ENCODE measurements at places on chromosomes 5 and 9. TPM values are rescaled to one million over a fixed set of nuclear protein-coding genes. Genes with fewer than 3 reads are reported as not detected.
A peak's percentile ranks its signal among the peaks of the same experiment; 100 is the strongest.

DNA sequence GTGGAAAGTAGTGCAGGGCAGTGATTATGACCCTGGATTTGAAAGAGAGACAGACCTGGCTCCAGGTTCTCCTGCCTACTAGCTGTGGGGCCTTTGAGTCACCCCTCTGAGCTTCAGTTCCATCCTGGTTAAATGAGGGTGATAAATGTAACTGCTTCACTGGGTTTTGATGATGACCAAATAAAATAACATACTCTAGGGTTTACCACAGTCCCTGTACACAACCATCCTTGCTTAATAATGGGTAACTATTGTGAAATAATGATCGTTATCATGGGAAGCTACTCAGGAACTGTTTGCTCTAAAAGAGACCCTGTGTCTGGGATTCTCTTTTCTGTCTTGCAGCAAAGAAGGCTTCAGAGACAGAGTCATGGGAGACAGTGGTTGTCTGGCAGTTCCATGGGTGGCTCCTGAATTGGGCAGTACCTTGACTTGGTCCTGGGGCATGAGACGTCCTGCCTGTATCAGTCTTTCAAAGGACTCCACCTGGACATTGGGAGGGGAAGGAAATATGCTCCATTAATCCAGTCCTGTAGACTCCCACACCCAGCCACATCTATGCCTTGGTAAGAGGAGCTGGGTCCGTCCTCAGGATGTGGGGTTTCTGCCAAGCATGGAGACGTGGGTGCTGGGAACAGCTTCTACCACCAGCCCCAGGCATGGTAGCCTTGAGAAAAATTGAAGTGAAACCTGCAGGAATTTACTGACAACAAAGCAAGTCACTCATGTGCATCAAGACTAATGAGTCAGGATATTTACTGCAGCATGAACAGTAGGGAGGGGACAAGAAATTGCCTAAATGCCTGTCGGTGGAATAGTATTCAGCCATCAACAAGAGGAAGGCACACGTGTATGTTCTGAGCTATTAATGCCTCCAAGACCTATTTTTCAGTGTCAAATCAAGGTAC, 23.4 kb downstream of the AKNA start:
- peak overlapping the region; percentile 92 for H3K27ac ChIP-seq
- no peaks in the 10 kb centered on the region for H3K27me3 ChIP-seq
- peaks cover 42% of the 10 kb centered on the region for H3K4me1 ChIP-seq
- no peak for DNase-seq
- H3K36me3 ChIP-seq: peaks cover 59% of the 10 kb centered on the region
- peak overlapping the region; percentile 73 for H3K4me3 ChIP-seq

GRCh38 chr9:70256123-70256551, 2.6 kb upstream of the SMC5 start:
- no peaks in the 10 kb centered on the region for H3K36me3 ChIP-seq
- no peak for DNase-seq
- H3K27me3 ChIP-seq: no peaks in the 10 kb centered on the region
- peak overlapping the region; percentile 2 for H3K4me3 ChIP-seq
- peak overlapping the region; percentile 40 for H3K27ac ChIP-seq
- peaks cover 48% of the 10 kb centered on the region for H3K4me1 ChIP-seq

DNA sequence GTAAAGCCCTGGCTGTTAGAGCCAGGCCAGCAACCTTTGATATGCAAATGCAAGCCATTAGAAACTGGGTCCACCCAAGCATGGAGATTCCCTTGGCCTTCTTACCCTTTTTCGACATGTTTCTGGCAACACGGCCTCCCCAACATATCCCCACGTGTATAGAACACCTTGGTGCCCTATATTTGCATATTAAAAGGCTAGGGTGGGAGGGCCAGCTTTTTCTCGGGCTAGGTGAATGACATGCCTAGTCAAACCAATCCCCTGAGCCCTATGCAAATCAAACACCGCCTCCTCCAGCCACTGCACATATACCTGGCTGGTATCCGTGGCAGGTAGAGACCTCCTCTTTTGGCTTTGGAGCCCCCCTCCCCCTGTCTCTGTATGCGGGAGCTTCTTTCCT, 55.6 kb upstream of the ZFR start:
- H3K27ac ChIP-seq: no peak overlapping the region
- no peak overlapping the region for H3K4me3 ChIP-seq
- H3K27me3 ChIP-seq: peaks cover 9% of the 10 kb centered on the region
- DNase-seq: no peak
- peaks cover 9% of the 10 kb centered on the region for H3K4me1 ChIP-seq
- no peaks in the 10 kb centered on the region for H3K36me3 ChIP-seq

GRCh38 chr5:89844548-89844947, 565.0 kb downstream of the CETN3 start:
- DNase-seq: no peak
- H3K4me3 ChIP-seq: no peak overlapping the region
- no peaks in the 10 kb centered on the region for H3K36me3 ChIP-seq
- H3K27me3 ChIP-seq: no peaks in the 10 kb centered on the region
- H3K4me1 ChIP-seq: no peaks in the 10 kb centered on the region

DNA sequence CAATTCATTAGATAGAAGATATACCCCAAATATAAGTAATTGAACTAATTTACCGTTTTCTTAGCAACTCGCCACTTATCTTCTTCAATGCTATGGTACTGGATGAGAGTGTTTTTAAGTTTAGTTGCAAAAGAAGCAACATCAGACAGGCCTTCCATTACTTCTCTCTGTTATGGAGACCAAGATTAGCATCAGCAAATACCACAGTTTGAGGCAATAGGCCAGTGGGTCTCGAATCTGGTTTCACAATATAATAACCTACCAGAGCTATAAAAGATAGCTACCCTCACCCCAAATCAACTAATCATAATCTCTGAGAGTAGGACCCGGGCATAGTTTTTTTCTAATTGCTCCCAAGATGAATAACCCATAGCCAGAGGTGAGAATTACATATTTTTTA, 5.1 kb downstream of the STARD4 start:
- no peaks in the 10 kb centered on the region for H3K36me3 ChIP-seq
- no peak overlapping the region for H3K27ac ChIP-seq
- no peak for DNase-seq
- H3K27me3 ChIP-seq: no peaks in the 10 kb centered on the region

DNA sequence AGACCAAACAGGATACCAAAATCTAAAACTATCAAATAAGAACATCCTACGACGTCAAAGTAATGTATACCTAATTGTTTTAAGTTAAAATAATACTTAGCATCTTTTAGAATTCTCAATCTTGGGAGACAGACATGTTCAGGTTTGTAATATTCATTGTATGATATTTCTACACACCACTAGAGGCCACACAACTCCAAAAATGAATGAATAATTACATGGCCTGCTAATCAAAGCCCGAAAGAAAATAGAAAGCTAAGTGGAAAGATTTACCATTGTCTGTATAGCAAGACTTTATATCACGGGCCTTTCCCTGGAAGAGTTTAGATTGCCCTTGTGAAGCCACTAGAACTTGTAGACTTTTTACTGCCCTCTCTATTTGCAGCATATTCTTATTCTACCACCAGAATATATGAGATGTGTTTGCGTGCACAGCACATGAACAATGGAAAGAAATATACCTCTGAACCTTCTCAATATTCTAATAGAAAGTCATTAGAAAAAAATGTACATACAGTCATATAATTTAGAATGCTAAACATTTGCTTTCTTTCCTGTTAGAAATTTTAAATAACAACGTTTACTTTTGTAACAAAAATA, 380.1 kb upstream of the NUDT12 start:
- no peak overlapping the region for H3K27ac ChIP-seq
- no peaks in the 10 kb centered on the region for H3K4me1 ChIP-seq
- H3K36me3 ChIP-seq: no peaks in the 10 kb centered on the region
- H3K4me3 ChIP-seq: no peak overlapping the region
- DNase-seq: no peak

DNA sequence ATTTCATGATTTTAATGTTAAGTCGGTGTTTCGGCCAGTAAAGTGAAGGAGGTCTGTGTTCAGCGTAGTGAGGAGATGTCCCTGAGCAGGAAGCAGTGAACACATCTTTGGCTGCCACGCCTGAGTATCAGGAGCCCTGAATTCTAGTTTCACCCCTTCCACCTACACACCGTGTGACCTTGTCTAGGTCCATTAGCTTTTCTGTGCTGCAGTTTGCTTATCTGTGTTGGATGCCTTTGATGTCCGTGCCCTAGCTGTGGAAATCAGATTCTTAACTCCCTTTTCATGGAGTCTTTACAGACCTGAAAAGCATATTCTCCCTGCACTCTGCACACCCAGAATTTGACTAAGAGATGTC, 601 bp downstream of the FBXO38 start:
- no peaks in the 10 kb centered on the region for H3K27me3 ChIP-seq
- H3K4me1 ChIP-seq: peaks cover 76% of the 10 kb centered on the region
- peak overlapping the region; percentile 100 for H3K27ac ChIP-seq
- H3K4me3 ChIP-seq: peak overlapping the region; percentile 85
- no peak for DNase-seq
- H3K36me3 ChIP-seq: no peaks in the 10 kb centered on the region

GRCh38 chr9:10774051-10774450, 161.2 kb upstream of the PTPRD start:
- H3K27ac ChIP-seq: no peak overlapping the region
- no peak overlapping the region for H3K4me3 ChIP-seq
- no peaks in the 10 kb centered on the region for H3K27me3 ChIP-seq
- DNase-seq: no peak
- H3K36me3 ChIP-seq: peaks cover 14% of the 10 kb centered on the region
- no peaks in the 10 kb centered on the region for H3K4me1 ChIP-seq

- H3K4me3 ChIP-seq: no peak overlapping the region
- no peak overlapping the region for H3K27ac ChIP-seq
- H3K36me3 ChIP-seq: no peaks in the 10 kb centered on the region
- no peaks in the 10 kb centered on the region for H3K4me1 ChIP-seq
Measured at GRCh38 chr9:72827950-72828731, 124.7 kb downstream of the ALDH1A1 start.

DNA sequence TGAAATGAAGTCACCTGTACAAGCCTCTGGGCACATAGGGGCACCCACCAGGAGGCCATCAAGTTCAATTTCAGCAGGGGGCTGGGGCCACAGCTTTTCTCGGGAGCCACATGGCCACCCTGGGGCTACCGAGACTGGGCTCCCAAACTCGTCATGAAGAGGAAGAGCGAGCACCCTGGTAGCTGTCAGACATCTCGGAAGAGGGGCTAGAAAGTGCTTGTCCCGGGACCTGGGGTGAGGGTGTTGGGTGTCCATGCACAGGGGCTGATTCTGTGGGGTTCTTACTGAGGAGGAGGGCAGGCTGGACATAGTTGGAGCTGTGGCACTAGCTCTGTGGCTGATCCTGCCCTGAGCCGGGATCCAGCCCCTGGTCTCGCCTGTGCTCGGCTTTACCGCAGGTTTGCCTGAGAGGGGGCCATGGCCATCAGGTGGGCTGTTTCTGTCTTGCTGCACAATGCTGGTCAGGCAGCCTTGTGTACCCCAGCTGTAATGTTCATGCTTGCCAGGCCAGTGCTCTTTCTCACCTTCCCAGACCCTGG, 70.3 kb downstream of the PHF2 start:
- no peak overlapping the region for H3K4me3 ChIP-seq
- no peaks in the 10 kb centered on the region for H3K27me3 ChIP-seq
- DNase-seq: no peak

DNA sequence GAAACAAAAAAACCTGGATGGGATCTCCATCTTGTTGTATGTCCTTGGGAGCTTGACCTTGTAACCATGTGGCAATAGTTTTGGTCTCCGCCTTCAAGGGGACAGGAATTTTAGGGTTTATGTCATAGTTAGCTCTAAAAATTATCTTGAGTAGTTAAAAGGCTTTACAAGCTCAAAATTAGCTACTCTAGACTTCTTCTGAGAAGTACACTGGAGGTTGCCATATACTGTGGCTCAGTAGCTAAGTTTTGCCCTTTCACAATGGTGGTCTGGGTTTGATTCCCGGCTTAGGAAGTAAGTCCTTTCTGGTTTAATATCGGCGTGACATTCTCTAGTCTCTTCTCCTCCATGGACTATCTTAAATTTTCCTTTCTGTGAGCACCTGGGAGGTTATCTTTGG, 48.9 kb upstream of the DMAC1 start:
- no peaks in the 10 kb centered on the region for H3K36me3 ChIP-seq
- no peak overlapping the region for H3K27ac ChIP-seq

DNA sequence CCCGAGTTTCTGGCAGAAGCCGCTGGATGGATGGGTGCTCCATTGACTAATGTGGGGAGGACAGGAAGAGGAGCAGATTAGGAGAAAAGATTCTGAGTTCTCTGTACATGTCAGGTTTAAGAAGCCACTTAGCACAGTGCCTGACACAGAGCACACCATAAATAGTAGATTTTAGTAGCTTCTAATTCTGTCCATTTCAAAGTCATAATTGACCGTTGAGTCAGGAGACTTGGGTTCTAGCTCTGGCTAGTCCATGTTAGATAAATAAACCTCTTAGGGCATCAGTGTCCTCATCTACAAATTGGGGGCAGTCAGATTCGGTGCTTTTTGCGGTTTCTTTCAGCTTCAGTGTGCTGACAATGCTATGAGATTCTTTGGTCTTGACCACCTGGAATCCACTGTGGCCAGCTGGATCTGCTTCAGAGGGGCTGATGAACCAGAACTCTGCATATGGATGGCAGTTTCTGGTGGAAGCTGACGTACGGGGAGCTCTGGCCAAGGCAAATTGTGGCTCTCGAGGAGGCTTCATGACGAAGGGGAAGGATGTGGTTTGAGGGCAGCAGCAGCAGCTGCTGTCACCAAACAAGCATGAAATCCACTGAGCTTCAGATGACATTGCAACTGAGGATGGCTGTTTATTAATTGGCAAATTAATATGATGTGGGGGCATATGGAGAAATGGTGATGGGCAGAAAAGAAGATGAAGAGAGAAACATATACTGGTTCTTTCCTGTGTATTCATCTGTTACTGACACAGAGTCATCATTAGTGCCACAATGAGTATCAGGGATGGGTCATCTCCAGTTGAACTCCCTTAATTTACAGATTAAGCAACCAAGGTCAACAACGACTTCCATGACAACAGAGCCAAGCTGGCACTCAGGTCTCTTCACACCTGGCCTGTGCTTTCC, 134.4 kb downstream of the AOPEP start:
- peak overlapping the region; percentile 65 for H3K4me3 ChIP-seq
- H3K27me3 ChIP-seq: no peaks in the 10 kb centered on the region
- peaks cover 7% of the 10 kb centered on the region for H3K36me3 ChIP-seq
- H3K4me1 ChIP-seq: peaks cover 49% of the 10 kb centered on the region
- DNase-seq: peak; percentile 84

- no peak for DNase-seq
- H3K36me3 ChIP-seq: no peaks in the 10 kb centered on the region
- H3K27ac ChIP-seq: no peak overlapping the region
- H3K4me3 ChIP-seq: no peak overlapping the region
Measured at GRCh38 chr9:80500300-80500699, 928.5 kb downstream of the TLE4 start.

HMMR gene
- 0.47 TPM for total RNA-seq

SLC36A2 gene
- not detected for total RNA-seq

SPATA31D4 gene
- not detected for total RNA-seq

CDH9 gene
- total RNA-seq: not detected

STK32A gene
- total RNA-seq: not detected

IL3 gene
- total RNA-seq: not detected

MARCOL gene
- total RNA-seq: not detected
